Large intestine (tissue), 12 donors: ENCODE measurements at places on chromosomes 6 and 20.

DNA sequence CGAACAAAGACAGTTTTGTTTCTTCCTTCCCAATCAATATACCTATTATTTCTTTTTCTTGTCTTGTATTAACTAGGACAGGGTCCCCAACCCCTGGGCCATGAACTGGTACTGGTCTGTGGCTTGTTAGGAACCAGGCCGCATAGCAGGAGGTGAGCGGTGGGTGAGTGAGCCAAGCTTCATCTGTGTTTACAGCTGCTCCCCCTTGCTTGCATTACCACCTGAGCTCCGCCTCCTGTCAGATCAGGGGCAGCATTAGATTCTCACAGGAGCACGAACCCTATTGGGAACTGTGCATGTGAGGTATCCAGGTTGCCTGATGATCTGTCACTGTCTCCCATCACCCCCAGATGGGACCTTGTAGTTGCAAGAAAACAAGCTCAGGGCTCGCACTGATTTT, 151.9 kb downstream of the CDKAL1 start:
- DNase-seq, result no peak

GRCh38 chr20:53555081-53555480, 38.6 kb downstream of the ZNF217 start:
- no peak for DNase-seq

- DNase-seq, result no peak
Measured at GRCh38 chr6:110882824-110883554, 8.4 kb downstream of the AMD1 start.

- DNase-seq, result no peak
Measured at GRCh38 chr6:139832493-139833305, 458.3 kb upstream of the CITED2 start.

- DNase-seq, result no peak
Measured at GRCh38 chr6:18039481-18039880, 52.0 kb upstream of the KIF13A start.

- no peak for DNase-seq
Measured at GRCh38 chr20:13099676-13100075, 90.9 kb downstream of the SPTLC3 start.

- DNase-seq, result no peak
Measured at GRCh38 chr6:117564681-117565080, 37.6 kb downstream of the GOPC start.

- peak; percentile 24 for DNase-seq
Measured at GRCh38 chr6:16334671-16335070, 96.3 kb downstream of the GMPR start.

GRCh38 chr6:89928604-89929003, 34.3 kb downstream of the GJA10 start:
- no peak for DNase-seq

- DNase-seq, result no peak
Measured at GRCh38 chr6:108565091-108565766, 4.5 kb downstream of the FOXO3 start.

GRCh38 chr6:138416206-138416605, 12.2 kb downstream of the HEBP2 start:
- DNase-seq, result no peak

- no peak for DNase-seq
Measured at GRCh38 chr20:50918403-50918802, 12.8 kb downstream of the ADNP start.

GRCh38 chr20:35610833-35611427, 4.7 kb upstream of the SPAG4 start:
- no peak for DNase-seq

DNA sequence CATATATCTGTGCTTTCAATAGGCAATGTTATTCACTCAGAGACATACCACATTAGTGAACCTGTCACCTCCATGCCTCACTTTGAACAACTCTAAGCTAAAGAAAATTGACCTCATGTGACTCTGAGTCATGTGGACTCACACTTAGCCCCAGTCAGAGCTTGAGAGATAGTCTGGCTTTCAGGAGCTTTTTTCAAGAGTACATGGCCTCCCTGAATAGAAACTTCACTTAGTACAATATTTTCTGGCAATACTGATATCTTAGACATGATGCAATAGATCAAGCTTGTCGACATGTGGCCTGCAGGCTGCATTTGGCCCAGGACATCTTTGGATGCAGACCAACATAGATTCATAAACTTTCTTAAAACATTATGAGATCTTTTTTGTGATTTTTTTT, 8.5 kb downstream of the SPTLC3 start:
- DNase-seq, result peak; percentile 72

DNA sequence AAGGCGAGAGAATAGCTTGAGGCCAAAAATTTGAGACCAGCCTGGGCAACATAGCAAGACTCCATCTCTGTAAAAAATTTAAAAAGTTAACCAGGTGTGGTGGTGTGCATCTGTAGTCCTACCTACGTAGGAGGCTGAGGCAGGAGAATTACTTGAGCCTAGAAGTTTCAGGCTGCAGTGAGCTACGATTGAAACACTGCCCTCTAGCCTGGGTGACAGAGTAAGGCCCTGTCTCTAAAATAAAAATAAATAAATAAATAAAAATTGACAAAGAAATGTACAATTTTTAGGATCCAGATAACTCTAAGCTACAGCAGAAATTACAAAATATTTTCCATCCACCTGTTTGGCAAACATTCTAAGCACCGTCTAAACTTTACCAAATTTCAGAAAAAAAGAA, 941.0 kb upstream of the ADGRB3 start:
- DNase-seq, result no peak

- no peak for DNase-seq
Measured at GRCh38 chr6:79649016-79649415, 17.9 kb downstream of the SH3BGRL2 start.

GRCh38 chr20:46700481-46700880, 9.0 kb upstream of the SLC2A10 start:
- no peak for DNase-seq

DNA sequence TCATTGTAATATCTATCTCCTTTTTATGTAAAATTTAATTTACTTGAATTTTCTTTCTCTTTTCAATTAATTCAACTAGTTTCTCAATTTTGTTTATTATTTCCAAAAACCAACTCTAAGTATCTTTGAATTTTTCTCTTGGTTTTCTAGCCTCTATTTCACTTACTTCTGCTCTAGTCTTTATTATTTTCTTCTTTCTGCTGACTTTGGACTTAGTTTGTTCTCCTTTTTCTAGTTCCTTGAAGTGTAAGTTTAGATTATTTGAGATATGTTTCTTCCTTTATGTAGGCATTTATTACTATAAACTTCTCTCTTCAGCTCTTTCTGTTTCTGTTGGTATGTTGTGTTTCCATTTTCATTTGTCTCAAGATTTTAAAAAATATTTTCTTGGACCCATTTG, 70.8 kb downstream of the TNFAIP3 start:
- no peak for DNase-seq

DNA sequence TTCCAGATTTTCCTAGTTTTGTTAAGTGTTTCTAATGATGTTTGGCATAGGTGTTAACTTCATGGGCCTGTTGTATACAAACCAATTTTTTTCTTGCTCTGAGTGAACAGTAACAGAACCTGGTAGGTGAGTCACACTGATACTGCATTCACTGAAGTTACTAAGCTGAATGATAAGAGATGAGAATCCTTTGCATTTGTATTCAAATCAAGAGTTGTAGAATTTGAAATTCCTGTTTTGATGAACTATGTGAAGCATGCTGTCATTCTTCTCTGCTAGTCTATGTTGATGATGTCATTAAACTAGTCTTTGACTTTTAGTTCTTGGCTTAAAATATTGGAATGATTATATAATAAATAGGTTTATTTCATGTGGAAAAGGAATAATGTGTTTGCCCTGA, 37.9 kb downstream of the PTPRA start:
- no peak for DNase-seq

DNA sequence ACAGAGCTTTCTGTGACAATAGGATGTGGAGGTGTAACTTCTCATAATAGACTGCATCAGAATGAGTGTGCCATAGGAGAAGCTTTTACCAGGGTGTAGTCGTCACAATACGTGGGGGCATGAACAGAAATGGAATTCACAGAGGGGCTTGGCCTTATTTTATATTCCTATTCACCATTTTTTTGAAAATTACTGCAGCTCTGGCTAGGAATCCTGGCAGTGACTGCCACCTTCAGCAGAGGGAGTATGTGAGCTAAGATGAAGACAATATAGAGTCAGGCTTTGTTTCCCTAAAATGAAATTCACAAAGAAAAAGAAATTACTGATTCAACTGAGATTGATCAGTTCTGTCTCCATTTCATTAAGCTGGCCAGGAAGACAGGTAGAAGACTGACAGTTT, 13.9 kb downstream of the TOMM6 start:
- no peak for DNase-seq

DNA sequence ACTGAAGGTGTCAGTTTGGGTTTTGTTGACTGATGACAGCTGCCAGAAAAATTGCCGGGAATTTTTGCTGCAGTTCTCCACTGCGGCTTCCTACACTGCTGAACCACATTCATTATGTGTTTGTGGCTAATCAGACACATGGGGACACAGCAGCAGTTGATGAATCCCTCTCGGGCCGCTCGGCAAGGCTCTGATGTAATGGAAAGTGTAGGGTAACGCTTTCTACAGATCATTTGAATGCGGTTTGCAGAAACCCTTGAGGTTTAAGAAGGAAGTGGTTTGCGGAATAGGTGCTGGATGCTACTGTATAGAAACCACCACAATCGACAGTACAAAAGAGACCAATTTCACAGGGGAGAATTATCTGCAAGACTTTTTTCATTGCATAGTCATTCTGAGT, 138.7 kb upstream of the SASH1 start:
- DNase-seq, result peak; percentile 33

- no peak for DNase-seq
Measured at GRCh38 chr6:11276911-11277274, 44.4 kb upstream of the NEDD9 start.

DNA sequence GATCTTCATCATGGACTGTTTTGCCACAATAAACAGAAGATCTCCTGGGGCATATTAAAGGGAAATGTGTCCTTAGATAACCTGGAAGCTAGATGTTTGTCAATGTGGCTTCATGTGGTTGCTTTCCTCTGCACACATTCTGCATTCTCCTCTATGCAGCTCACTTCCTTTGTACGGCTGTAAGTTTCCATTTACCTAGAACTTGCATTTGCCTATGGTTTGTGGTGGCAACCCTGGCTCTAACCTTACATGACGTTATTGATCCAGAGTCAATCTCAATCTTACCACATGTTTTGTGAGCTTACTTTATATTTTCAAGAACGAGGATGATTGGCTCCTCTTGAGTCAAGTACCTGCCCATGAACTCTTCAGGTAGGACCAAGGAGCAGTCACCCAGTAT, 863.1 kb downstream of the MAFB start:
- DNase-seq, result no peak
